ENCODE measurements at places on chromosomes 2 and 18. TPM values are rescaled to one million over a fixed set of nuclear protein-coding genes. Genes with fewer than 3 reads are reported as not detected.

Gene SULT1C2
- not detected for polyA plus RNA-seq

Gene TIA1
- polyA plus RNA-seq, result 46.8 TPM

- H3K27ac ChIP-seq, result no peak overlapping the region
- no peaks in the 10 kb centered on the region for H3K27me3 ChIP-seq
- H3K36me3 ChIP-seq, result peaks cover 81% of the 10 kb centered on the region
- H3K4me1 ChIP-seq, result peaks cover 15% of the 10 kb centered on the region
- no peak for DNase-seq
Observed at GRCh38 chr2:218236829-218237228, 19.8 kb downstream of the ARPC2 start.

DNA sequence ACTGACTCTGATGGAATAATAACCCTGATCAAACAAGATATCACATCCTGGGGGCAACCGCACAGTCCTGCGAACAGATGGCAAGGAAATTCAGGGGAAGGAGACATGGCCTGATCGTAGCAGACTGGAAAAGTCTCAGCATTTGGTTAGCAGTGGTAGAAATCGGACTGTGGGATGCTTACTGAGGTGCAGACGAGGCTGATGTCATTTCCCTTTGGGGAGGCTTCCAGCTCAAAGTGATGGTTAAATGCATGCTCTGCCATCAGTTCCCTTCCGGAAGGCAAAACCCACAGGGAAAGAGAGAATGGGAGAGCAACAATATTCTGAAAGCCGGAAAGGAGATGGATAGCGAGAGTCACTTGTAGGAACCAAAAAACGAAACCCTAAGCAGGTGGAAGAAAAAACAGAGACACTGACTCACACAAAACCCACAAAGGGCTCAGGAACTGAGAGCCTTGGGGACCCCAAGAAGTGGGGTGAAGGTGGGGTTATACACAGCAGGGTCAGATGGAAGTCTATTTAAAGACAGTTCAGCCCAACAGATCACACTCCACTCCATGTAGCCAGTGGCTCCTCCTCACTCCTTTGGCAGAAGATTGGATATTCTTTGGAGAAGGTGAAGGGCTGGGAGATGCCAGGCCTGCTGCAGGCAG lies 93.1 kb downstream of the INPP5D start:
- H3K4me3 ChIP-seq, result no peak overlapping the region
- no peak overlapping the region for H3K27ac ChIP-seq
- H3K27me3 ChIP-seq, result no peaks in the 10 kb centered on the region
- DNase-seq, result no peak
- H3K36me3 ChIP-seq, result peaks cover 56% of the 10 kb centered on the region

DNA sequence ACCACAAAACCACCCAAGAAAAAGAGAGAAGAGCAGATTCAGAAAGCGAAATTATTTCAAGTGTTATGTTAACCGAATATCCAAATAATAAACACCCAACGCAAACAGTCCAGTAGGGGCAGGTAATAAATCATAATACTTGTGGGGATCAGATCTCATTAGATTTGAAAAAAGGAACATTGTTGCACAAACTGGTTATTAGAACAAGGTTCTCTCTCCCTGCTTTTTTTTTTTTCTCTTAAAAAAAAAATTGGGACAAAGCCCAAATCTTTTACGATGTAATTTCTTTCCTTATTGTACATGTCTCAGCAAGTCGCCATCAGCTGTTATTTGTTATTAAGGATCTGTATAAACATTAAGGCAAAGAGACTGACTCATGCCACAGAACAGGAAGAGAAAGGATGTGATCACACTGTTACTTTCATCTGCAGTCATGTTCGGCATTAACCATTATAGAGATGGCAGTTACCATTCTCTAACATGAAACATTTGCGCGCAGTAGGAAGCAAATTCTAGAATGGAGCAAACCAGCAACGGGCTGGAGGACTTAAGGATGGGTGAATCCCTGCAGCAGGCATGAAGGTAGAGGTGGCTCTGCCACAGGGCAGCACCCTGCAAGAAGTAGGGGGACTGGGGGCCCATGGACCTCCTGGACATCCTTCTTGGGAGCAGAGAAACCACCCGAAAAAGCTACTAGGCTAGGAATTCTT lies 42.0 kb downstream of the EPHA4 start:
- peaks cover 25% of the 10 kb centered on the region for H3K4me1 ChIP-seq
- no peaks in the 10 kb centered on the region for H3K27me3 ChIP-seq
- H3K27ac ChIP-seq, result no peak overlapping the region
- peak overlapping the region; percentile 3 for H3K4me3 ChIP-seq

DNA sequence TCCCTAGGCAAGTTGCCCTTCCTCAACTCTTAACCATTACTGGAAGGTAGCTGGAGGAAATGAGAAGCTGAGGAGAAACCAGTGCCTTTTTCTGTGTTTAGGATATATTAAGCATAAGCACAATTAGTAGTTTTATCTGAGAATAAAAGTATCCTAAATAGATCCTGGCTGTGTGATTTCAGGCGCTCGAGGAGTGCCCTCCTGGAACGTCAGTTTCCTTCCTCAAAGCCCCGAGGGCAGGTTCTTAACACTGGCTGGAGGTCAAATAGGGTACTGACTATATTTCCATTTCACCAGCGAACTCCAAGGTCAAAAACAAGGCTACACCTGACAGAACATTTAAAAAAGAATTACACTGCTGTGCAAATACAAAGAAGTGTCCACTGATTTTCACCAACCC lies 1.5 kb upstream of the STON1 start:
- H3K4me1 ChIP-seq, result peaks cover 7% of the 10 kb centered on the region
- H3K36me3 ChIP-seq, result no peaks in the 10 kb centered on the region
- H3K27me3 ChIP-seq, result no peaks in the 10 kb centered on the region
- no peak overlapping the region for H3K27ac ChIP-seq
